ENCODE measurements at places on chromosomes 12 and 14.

- DNase-seq, result no peak
Measured at GRCh38 chr12:41772478-41772877, 372.2 kb downstream of the GXYLT1 start.

GRCh38 chr12:69243099-69244084, 4.0 kb downstream of the CPSF6 start:
- no peak for DNase-seq

DNA sequence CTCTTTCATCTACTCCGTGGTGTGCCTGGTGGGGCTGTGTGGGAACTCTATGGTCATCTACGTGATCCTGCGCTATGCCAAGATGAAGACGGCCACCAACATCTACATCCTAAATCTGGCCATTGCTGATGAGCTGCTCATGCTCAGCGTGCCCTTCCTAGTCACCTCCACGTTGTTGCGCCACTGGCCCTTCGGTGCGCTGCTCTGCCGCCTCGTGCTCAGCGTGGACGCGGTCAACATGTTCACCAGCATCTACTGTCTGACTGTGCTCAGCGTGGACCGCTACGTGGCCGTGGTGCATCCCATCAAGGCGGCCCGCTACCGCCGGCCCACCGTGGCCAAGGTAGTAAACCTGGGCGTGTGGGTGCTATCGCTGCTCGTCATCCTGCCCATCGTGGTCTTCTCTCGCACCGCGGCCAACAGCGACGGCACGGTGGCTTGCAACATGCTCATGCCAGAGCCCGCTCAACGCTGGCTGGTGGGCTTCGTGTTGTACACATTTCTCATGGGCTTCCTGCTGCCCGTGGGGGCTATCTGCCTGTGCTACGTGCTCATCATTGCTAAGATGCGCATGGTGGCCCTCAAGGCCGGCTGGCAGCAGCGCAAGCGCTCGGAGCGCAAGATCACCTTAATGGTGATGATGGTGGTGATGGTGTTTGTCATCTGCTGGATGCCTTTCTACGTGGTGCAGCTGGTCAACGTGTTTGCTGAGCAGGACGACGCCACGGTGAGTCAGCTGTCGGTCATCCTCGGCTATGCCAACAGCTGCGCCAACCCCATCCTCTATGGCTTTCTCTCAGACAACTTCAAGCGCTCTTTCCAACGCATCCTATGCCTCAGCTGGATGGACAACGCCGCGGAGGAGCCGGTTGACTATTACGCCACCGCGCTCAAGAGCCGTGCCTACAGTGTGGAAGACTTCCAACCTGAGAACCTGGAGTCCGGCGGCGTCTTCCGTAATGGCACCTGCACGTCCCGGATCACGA, 2.2 kb downstream of the SSTR1 start:
- DNase-seq, result no peak

DNA sequence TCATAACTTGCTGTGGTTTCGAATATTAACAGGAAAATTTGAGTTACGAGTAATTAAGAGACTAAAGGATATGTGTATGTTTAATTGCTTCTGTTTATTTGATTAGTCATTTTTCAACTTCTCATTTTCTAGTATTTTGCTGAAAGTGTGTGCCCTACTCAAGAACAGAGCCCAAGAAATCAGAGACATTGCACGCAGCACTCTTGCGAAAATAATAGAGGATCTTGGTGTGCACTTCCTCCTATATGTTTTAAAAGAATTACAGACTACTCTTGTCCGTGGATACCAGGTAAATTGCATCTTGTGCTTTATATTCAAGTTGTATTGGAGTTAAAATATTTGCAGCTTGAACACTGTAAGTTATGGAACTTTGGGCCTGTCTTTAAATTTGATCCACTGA, 50.8 kb downstream of the ARL1 start:
- no peak for DNase-seq

GRCh38 chr14:89466484-89466883, 49.5 kb upstream of the FOXN3 start:
- DNase-seq, result peak; percentile 7

DNA sequence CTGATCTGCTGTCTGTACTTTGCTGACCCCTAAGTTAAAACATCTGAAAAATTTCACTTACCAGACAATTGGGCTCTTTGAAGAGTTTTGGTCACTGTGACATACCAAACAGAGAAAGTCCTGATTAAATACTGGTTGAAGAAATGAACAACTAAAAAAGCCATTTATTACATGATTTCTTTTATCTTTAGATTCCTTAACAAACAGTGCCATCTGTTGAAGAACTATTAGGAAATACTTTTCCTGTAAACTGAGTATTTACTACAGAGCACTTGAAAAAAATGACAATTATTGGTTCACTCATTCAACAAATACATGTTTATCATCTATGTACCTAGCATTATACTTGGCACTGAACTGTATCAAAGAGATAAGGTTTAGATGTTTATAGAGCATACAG, 6.5 kb upstream of the WASHC4 start:
- no peak for DNase-seq

DNA sequence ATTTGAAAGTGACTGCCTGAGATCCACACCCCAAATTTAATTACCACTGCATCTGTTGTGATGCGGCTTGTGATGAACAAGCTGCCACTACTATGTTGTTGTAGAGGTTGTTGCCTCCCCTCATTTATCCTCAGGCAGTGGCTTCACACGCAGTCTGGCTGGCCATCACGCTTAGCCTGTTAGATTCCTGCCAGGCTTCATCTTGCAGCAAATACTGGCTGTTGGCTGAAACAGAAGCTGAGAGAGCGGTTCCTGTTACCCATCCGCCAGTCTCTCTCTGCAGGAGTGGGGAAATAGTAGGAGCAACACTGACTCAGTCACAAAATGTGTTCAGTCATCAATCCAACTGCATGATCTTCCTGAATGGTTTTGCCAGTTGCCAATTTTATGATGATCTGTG, 934.4 kb downstream of the FLRT2 start:
- no peak for DNase-seq

DNA sequence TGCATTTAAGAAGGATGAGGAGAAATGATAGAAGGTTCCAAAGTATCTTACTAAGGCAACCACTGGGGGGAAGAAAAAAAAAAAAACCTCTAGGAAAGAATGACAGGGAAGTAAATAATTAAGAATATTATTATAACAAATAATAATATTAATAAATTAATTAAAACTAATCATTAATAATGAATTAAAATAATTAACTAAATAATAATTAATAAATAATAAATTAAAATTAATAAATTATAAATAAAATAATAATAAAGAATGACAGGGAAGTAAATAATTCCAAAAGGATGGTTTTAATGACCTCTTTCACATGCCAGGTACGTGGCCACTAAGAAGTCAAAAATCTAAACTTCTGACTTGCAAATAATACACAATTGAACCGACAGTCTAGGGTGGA, 9.9 kb downstream of the DBX2 start:
- no peak for DNase-seq

GRCh38 chr14:73760598-73761586, 46.7 kb upstream of the PNMA1 start:
- no peak for DNase-seq

GRCh38 chr12:49537752-49538509, 899 bp upstream of the KCNH3 start:
- no peak for DNase-seq

- DNase-seq, result no peak
Measured at GRCh38 chr12:76135456-76135855, 51.0 kb upstream of the NAP1L1 start.

DNA sequence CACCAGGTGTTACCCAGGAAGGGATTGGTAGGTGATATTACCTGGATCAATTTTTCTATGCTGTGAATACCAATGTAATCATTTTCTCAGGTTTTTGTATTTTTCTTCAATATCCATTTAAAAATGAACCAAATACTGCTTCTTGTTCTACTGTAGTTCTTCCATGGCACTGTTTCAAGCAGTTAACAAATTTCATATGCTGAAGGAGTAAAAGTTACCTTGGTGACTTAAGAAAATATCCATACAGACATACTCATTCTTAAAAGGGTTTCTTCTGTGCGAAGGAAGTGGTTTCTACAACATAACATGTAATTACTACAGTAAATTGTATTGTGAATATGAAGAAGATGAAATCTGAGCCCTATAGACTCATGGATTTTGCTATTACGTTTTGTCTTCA, 222.5 kb downstream of the TMEM117 start:
- no peak for DNase-seq

GRCh38 chr12:79618848-79619404, 71.8 kb downstream of the PAWR start:
- DNase-seq, result no peak

DNA sequence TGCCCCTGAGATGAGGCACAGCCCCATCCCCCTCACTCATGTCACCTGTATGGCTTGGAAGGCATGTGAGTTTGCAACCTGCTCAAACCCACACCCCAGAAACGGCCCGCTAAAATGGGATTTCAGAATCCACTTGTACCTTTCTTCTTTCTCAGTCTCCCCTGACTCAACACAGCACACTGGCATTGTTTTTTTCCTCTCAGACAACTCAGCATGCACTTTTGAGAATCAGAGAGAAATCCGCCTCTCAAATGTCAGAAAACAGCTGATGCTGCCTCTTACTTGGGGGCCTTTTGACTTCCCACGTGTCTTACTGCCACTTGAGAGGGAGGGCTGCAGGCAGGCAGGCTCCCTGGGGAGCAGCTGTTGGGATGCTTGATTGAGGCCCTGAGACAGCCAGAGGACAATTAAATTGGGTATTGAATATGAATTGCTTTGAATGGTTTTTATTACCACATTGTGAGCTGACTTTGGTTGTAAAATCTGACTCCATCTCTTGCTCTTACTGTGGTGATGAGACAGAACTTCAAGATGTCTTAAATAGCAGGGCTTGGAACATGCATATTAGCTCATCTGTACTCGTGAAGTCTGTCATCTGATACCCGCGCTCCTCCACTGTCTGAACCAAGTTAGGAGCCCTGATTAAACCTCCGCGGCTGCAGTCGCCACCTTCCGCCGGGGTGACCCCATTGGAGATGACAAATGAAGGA, 96.6 kb downstream of the APAF1 start:
- no peak for DNase-seq

DNA sequence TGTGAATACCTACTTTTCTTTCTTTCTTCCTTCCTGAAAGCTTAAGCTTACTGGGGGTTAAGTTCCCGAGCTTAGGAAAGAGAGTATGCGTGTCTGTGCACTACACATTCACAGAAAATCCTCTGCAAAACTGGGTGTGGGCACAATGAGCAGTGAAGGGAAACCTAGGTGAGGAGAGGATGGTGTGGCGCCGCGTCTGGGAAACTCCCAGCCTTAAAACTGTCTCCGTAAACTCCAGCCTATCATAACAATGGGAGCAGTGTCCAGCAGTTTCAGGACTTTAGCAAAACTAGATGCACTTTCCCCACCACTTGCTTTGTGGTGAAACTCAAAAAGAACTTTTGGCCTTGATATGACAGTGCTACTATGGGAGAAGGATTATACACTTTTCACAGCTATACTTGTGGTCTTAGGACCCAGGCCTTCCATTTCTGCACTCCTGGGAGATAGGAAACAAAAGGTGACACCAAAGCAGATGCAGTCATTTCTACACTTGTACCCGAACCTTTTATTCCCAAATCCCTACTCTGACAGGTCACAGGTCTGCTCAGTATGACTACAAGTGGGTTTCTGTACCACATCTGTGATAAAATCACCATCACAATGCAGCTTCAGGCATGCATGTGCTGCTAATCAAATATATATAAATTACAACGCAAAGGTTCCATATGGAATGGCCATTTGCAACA, 10.4 kb downstream of the AKAP5 start:
- no peak for DNase-seq

DNA sequence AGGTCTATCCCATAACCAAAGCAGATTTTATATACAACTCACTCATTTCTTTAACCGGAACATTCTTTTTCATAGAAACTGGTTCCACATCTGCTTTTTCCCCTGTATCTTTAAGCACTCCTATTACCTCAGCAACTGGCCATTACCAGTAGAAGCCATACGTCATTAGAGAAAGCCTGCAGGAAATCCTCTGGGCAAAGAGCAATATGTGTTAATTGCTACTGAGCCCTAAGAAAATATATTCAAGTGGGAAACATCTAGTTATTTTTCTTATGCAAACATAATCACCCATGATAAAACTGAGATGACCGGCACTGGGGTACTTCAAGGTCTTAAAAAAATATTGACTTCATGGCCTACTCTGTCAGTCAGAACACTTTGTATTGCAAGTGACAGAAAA, 28.2 kb upstream of the CPSF6 start:
- DNase-seq, result no peak

DNA sequence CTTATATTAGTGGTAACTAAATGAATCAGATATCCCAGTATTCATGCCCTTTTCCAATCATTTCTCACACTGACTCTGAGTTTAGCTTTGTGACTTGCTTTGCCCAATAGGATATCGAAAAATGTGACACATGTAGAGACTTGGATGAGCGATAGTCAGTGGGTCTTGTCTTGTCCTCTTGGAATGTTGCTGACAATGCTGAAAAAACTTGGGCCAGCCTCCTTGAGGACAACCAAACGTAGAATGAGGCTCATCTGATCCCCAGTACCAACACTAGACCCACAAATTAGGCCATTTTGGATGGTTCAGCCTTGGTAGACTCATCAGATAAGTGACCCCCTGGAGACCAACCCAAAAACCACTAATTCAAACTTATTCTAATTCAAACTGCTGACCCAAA, 351.0 kb downstream of the GRIN2B start:
- DNase-seq, result no peak

DNA sequence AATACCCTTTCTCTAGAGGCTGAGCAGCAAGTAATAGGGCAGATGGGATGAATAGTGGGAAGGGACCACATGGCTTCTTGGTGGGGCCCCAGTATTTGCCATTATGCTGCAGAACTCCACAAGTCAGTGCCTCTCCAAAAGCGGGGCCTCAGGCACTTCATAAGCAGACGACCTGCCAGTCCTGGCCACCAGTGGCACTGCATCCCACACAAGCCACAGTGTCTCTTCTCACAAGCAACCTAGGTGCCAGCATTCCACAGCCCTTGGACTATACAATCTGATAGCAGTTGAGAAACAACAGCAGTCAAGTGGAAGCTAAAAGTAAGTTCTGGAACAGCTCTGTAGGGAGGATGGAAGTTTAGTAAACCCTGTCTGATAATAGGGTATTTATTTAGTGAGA, 4.2 kb upstream of the SLC8A3 start:
- DNase-seq, result no peak

DNA sequence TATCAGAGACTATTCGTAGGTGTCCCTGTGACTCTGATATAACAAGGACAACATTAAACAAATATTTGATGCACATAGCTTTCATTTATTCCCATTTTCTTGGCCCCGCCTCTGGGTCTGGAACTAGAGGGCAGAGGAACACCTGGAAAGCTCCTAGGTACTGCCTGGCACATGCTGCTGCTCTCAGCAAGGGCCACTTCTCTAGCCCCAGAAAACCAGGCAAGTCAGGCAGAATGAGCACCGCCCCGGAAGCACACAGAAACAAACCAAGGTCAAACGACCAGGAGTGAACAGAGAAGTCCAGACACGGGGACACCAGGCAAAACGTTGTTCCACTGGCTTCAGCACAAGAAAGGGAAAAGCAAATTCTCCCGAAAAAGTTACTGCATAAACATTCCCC, 76.1 kb downstream of the TTC7B start:
- no peak for DNase-seq

GRCh38 chr12:102879144-102879763, 37.8 kb downstream of the PAH start:
- no peak for DNase-seq

- no peak for DNase-seq
Measured at GRCh38 chr12:114976959-114977358, 293.0 kb upstream of the TBX3 start.

- DNase-seq, result no peak
Measured at GRCh38 chr12:52924764-52925716, 20.2 kb upstream of the KRT8 start.

GRCh38 chr12:110658242-110658641, 30.7 kb downstream of the HVCN1 start:
- DNase-seq, result no peak
